ENCODE measurements at places on chromosomes 13 and 19. TPM values are rescaled to one million over a fixed set of nuclear protein-coding genes. Genes with fewer than 3 reads are reported as not detected.

AMER2 gene
- total RNA-seq = not detected

FOSB gene
- 0.79 TPM for total RNA-seq

METTL21C gene
- not detected for total RNA-seq

FXYD3 gene
- total RNA-seq = 18.4 TPM

SEMA6B gene
- 2.3 TPM for total RNA-seq

NLRP11 gene
- total RNA-seq = 0.06 TPM

SULT2B1 gene
- 0.35 TPM for total RNA-seq

C1QTNF9 gene
- 0.09 TPM for total RNA-seq

PRKCG gene
- total RNA-seq = 0.17 TPM

GPC6 gene
- 0.76 TPM for total RNA-seq

TTYH1 gene
- total RNA-seq = 24.6 TPM

ZNF329 gene
- 3.5 TPM for total RNA-seq

- H3K36me3 ChIP-seq = no peaks in the 10 kb centered on the region
- DNase-seq = no peak
- H3K27me3 ChIP-seq = no peaks in the 10 kb centered on the region
- no peak overlapping the region for H3K4me3 ChIP-seq
Measured at GRCh38 chr13:32381539-32381938, 46.4 kb downstream of the N4BP2L1 start.

GRCh38 chr13:97892717-97893116 lies 60.8 kb upstream of the IPO5 start:
- H3K4me1 ChIP-seq = no peaks in the 10 kb centered on the region
- no peak overlapping the region for H3K27ac ChIP-seq
- H3K36me3 ChIP-seq = no peaks in the 10 kb centered on the region
- no peak for DNase-seq

DNA sequence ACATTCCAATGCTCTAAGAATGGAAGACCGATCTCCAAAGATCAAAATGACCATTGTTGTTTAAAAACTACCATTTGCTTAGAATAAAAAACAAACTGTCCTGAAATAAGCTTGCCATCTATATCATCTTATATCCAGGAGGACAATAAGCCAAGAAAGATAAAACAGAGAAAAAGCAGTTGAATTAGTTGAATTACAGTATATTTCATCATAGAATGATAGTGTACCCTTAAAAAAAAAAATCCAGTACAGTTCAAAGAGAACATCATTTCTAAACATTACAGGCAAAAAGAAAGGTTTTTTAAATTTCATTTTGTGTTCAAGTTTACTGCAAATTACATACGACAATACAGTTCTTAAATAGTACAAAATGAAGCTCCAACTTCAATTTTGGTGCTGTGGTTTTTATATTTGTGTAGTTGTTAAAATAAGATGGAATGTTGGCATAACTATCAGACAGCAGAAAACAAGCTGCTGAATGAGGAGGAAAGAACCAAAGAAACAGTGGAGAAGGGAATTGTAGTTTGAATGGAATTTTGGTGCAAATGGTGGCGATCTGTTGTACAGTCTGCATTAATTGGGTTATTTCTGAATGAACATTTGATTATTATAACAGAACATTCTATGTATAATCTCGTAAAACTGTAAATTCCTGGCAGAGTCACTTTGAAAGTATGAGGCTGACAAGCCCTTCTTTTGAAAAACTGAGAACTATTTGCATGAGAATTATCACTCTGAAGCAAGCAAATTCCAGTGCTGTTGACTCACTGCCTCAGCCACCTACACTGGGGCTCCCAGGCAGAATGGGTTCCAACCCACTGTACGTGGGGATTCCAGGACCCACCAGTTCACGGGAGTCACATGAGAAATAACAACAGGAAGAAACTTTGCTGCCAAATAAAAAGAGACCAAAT lies 37.7 kb downstream of the LHFPL6 start:
- no peak overlapping the region for H3K27ac ChIP-seq
- DNase-seq = no peak
- no peaks in the 10 kb centered on the region for H3K4me1 ChIP-seq
- H3K27me3 ChIP-seq = no peaks in the 10 kb centered on the region
- no peak overlapping the region for H3K4me3 ChIP-seq
- no peaks in the 10 kb centered on the region for H3K36me3 ChIP-seq

DNA sequence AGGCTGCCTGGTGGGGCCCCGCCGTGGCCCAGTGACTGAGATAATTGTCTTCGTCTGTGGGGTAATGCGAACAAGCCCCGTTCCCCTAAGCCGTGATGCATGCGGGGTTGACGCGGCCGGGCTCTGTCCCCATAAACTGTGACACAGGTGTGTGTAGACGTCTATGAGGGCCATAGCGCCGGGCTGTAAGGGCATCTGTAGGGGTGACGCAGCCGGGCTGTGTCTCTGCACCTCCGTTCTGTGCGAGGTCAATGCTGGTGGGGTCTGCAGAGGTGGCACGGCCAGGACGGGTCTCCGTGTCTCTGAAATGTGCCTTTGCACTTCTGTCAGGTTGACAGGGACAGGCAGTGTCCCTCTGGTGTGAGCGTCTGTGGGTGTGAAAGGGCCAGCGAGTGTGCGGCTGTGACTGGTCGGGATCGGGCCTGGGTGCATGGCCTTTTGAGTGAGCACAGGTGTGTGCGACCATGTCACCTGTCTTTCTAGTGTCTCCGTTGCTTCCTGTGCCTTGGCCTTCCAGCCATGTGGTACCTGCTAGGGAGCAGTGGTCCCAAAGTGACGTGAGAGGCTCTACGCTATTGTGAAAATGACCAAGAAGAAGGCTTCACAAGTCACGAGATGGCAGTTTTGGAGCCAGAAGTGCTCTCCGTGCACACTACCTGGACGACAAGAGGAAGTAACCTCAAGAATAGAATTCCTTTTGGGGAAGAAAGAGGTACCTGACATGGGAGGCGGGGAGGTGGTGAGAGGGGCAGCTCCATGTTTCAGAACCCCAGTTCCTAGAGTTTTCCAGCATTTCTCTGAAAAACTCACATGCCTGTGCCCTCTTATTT lies 16.4 kb upstream of the ZNF331 start:
- no peaks in the 10 kb centered on the region for H3K27me3 ChIP-seq
- no peak overlapping the region for H3K27ac ChIP-seq
- no peaks in the 10 kb centered on the region for H3K4me1 ChIP-seq

- no peaks in the 10 kb centered on the region for H3K4me1 ChIP-seq
- no peaks in the 10 kb centered on the region for H3K27me3 ChIP-seq
- H3K36me3 ChIP-seq = no peaks in the 10 kb centered on the region
- DNase-seq = no peak
- no peak overlapping the region for H3K27ac ChIP-seq
Measured at GRCh38 chr19:47644743-47645482, 36.0 kb downstream of the BICRA start.

DNA sequence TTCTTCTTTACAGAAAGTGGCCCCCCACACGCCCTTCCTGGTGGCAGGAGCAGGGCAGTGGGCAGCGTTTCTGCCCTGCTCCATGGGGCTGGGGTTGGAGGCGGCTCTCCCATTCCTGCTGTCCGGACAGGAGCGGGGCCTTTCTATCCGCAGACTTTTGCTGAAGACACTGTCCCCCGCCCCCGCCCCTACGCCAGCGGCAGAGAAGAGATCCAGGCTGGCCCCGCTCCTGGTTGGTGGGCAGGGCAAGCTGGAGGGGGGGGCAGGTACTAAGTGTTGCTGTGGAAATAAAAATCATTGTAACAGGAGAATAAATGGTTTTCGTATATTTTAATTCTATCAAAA lies 81.7 kb downstream of the ZNF429 start:
- peak overlapping the region; percentile 91 for H3K4me3 ChIP-seq
- peaks cover 19% of the 10 kb centered on the region for H3K4me1 ChIP-seq
- no peaks in the 10 kb centered on the region for H3K27me3 ChIP-seq
- H3K27ac ChIP-seq = peak overlapping the region; percentile 96

GRCh38 chr13:80840316-80840976 lies 499.5 kb upstream of the SPRY2 start:
- H3K36me3 ChIP-seq = no peaks in the 10 kb centered on the region
- no peak for DNase-seq
- H3K4me3 ChIP-seq = no peak overlapping the region
- no peaks in the 10 kb centered on the region for H3K4me1 ChIP-seq

- no peak overlapping the region for H3K4me3 ChIP-seq
- H3K27me3 ChIP-seq = no peaks in the 10 kb centered on the region
Measured at GRCh38 chr13:30718661-30719524, 16.4 kb upstream of the ALOX5AP start.

- no peak overlapping the region for H3K4me3 ChIP-seq
- DNase-seq = no peak
- no peaks in the 10 kb centered on the region for H3K27me3 ChIP-seq
- no peaks in the 10 kb centered on the region for H3K36me3 ChIP-seq
Measured at GRCh38 chr13:110246530-110246929, 60.4 kb downstream of the COL4A1 start.

GRCh38 chr19:29413435-29413834 lies 112.4 kb upstream of the VSTM2B start:
- H3K4me1 ChIP-seq = no peaks in the 10 kb centered on the region
- DNase-seq = no peak

DNA sequence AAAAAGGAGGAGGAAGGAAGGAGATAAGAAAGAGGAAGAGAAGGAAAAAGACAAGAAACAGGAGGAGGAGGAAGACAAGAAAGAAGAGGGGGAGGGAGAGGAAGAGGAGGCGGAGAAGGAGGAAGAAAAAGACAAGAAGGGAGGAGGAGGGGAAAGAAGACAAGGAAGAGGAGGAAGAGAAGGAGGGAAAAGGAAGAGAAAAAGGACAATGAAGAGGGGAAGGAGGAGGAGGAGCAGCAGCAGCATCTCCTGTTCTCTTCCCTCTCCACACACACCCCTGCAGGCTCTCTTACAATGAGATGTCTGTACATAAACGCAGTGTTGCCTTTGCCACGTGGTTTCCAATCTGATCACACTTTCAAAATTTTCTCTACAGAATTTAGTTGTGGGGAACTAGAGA lies 66.6 kb downstream of the RUBCNL start:
- no peak overlapping the region for H3K27ac ChIP-seq
- no peaks in the 10 kb centered on the region for H3K36me3 ChIP-seq
- no peak for DNase-seq
- H3K4me3 ChIP-seq = no peak overlapping the region

GRCh38 chr13:45751885-45752284 lies 49.8 kb downstream of the CBY2 start:
- H3K4me1 ChIP-seq = no peaks in the 10 kb centered on the region
- H3K36me3 ChIP-seq = no peaks in the 10 kb centered on the region
- H3K4me3 ChIP-seq = no peak overlapping the region

DNA sequence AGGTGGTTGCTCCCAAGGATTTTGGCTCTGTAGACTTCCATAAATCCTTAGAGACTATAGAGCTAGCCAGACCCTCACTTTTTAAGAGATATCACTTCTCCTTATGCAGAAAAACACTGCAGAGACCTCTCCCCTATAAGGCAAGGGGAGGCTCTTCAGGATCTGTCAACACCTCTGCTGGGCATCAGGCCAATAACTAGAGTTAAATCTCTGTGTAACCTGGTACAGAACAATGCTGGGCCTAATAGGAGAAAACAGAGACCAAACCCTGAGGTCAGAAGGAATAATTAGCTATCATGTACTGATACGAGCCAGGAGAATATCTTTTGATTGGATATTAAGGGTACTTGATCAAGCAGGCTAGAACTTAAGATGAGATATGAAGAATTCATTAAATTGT lies 358.5 kb downstream of the TBC1D4 start:
- H3K4me3 ChIP-seq = no peak overlapping the region
- H3K27me3 ChIP-seq = no peaks in the 10 kb centered on the region
- H3K4me1 ChIP-seq = no peaks in the 10 kb centered on the region
- H3K27ac ChIP-seq = no peak overlapping the region
- H3K36me3 ChIP-seq = no peaks in the 10 kb centered on the region

DNA sequence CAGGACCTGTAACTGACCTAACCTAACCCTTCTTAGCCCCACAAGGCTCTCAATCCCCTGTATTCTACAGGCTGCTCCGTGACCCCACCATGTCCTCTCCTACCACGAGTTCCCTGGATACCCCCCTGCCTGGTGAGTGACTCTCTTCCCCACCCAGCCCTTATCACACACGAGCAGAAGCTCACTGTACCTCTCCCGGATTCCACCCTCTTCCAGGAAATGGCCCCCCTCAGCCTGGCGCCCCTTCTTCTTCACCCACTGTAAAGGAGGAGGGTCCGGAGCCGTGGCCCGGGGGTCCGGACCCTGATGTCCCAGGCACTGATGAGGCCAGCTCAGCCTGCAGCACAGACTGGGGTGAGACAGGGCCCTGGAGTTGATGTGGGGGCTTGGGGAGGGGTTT lies 1.3 kb downstream of the NR1H2 start:
- H3K27me3 ChIP-seq = no peaks in the 10 kb centered on the region
- H3K4me1 ChIP-seq = no peaks in the 10 kb centered on the region
- H3K36me3 ChIP-seq = peaks cover 50% of the 10 kb centered on the region
- no peak overlapping the region for H3K4me3 ChIP-seq
- no peak overlapping the region for H3K27ac ChIP-seq
- DNase-seq = no peak

- no peak overlapping the region for H3K4me3 ChIP-seq
- H3K27ac ChIP-seq = no peak overlapping the region
- no peak for DNase-seq
- no peaks in the 10 kb centered on the region for H3K36me3 ChIP-seq
Measured at GRCh38 chr19:33418461-33418860, 45.0 kb downstream of the CEBPG start.

- no peaks in the 10 kb centered on the region for H3K27me3 ChIP-seq
- H3K27ac ChIP-seq = no peak overlapping the region
- no peak for DNase-seq
Measured at GRCh38 chr13:111555268-111555808, 234.9 kb downstream of the TEX29 start.

DNA sequence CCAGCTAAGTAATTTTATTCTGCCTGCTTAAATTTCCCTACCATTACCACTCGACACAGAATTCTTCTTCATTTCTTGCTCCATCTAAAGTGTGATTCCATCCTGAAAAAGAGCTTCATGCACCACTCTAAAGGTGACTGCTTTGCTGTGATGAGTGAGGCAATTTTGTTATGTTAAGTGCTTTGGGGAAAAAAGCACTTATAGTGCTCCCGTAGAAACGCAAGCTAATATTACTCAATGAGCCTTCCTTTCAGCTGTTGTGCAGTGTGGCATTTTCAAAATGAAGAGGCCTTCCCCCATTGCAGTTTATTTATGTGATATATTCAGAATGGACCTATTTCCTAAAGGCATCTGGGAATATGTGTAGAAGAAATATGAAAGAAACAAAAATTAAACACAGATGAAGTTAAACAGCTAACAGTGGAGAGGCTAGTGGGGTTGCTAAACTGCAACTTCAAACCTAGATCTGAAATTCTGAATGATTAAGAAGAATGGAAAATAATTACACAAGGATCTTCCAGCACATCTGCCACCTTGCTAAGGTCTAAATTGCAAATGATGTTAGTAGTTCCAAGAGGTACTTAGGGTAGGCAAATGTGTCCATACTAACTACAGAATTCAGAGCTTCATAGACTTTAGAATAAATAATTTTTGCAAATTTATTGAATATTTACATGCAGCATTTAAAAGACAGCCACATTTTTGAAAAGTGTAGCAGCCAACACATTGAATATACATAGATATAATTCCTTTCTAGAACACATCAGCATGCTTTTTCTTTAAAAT lies 211.7 kb downstream of the DCT start:
- H3K36me3 ChIP-seq = no peaks in the 10 kb centered on the region
- H3K4me1 ChIP-seq = no peaks in the 10 kb centered on the region
- no peak overlapping the region for H3K4me3 ChIP-seq
- no peak overlapping the region for H3K27ac ChIP-seq

Data from pancreas (tissue), 10 donors.